ENCODE measurements at places on chromosomes 7 and 10.
A peak's percentile ranks its signal among the peaks of the same experiment; 100 is the strongest.

- DNase-seq: peak; percentile 54
Measured at GRCh38 chr10:63430091-63430998, 35.4 kb downstream of the JMJD1C start.

DNA sequence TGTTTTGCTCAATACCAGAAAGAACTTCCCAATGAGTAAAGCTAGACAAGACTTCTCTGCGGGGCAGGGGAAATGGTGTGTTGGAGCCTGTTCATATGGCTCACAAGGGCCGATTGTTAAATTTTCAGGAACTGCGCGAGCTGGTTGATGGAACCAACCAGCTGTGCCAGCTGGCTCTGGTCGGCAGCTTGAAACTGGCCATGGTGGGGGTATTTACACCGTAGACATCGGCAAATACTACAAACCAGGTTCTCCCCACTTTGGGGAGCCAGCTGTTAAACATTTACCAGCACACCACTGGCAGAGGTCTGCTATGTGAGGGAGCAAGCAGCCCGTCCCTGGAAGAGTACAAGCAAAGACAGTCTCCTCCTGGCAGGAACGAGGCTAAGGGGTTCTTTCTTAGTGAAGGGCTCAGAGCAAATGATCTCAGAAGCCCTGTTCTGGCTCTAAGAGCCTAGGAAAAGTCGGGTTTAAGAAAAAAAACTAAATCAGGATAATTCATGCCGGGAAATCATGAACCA, 8.8 kb upstream of the ZMIZ1 start:
- no peak for DNase-seq

DNA sequence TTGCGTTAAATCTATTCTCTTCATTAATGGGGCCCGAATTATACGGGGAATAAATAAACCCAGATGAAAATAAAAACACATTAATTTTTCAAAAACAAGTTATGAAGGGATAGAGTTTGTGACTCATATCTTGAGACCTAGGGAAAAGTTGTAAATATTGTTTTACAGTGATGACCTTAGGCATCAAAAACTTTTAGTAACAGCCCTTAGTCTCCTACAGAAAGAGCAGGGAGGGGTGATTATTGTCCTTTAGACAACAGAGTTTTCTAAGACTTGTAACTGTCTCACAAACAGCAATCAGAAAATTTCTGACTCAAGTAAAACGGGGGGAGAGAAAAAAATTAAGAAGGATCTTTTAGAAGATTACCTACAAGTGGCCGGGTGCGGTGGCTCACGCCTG, 102.7 kb downstream of the COL28A1 start:
- no peak for DNase-seq

GRCh38 chr10:5442065-5442989, 30.0 kb downstream of the NET1 start:
- peak; percentile 51 for DNase-seq

- peak; percentile 96 for DNase-seq
Measured at GRCh38 chr10:63713191-63714144, 192.3 kb downstream of the REEP3 start.

GRCh38 chr7:69596723-69597277, 1.5 kb upstream of the AUTS2 start:
- DNase-seq: no peak

DNA sequence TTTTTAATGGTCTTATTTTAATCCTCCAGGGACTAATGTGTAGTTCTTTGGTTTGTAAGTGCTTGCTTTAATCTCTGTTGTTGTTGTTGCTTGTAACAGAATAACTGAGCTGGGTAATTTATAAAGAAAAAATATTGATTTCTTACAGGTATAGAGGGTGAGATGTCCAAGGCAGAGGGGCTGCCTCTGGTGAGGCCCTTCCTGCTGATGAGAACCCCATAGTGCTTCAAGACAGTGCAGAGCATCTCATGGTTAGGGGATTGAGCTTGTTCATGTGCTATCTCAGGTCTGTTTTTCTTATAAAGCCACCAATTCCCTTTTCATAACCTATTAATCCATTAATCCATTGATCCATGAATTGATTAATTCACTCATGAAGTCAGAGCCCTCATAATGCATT, 516.3 kb upstream of the KCND2 start:
- no peak for DNase-seq

- DNase-seq: no peak
Measured at GRCh38 chr10:102634686-102635085, 9.6 kb upstream of the TRIM8 start.

DNA sequence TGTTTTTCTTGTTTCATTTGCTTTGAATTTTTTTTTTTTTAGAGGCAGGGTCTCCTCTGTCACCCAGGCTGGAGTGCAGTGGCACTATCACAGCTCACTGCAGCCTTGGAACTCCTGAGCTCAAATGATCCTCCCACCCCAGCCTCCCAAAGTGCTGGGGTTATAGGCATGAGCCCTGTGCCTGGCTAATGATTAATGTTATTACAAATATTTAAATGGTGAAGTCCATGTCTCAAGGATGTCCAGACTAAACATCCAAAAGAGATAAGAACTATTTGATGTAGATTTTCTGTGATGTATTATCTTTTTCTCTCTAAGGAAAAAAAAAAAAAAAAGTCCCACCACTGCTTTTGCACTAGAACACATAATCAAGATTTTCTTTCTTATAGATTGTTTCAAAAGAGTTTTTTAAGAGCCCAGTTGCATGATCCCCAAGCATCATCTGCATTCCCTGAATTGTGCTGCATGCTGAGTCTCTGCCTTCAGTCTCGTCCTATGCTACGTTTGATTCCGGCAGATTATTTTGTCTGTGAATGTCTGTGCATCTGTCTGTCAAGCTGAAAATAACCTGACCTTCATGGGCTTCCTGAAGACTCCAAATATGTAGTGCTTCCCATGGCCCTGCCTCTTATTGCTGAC, 33.4 kb downstream of the MACROH2A2 start:
- no peak for DNase-seq

GRCh38 chr7:129748356-129749109, 137.0 kb downstream of the NRF1 start:
- no peak for DNase-seq

- DNase-seq: no peak
Measured at GRCh38 chr10:70779511-70780369, 5.4 kb downstream of the TBATA start.

DNA sequence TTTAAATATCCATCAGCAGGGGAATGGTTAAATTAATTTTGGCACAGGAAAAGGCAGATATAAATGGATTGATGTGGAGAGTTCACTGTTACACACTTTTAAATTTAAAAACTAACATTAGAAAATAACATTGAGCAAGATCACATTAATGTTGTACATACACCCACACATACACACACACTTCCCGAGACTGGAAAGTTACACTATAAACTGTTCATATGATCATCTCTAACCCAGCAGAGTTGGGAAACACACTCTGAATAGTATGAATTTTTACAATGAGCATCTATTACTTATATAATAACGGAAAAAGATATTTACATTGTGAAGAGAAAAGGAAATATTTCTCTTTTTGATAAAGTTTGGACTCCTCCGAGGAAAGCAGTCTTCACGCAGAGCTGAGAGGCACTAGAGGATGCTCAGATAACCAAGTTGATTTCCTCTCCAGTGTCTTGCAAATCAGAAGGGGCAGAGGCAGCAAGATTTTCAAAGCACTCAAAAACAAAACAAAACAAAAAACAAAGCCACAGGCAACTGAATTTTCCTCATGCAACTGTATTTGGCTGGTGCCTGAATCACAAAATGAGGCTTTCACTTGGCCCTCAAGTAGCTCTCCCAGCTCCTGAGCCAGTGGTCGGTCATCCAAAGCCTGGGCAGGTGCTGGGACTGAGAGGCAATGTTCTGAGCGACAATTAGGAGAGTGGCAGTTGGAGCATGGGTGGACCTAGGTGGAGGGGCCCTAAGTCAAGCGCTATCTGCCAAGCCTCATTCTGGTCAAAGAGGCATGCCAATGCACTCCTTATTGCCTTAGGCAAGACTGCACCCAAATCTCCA, 10.5 kb upstream of the GATAD1 start:
- DNase-seq: no peak

- DNase-seq: peak; percentile 5
Measured at GRCh38 chr10:7481368-7481765, 70.5 kb upstream of the SFMBT2 start.

GRCh38 chr7:72223351-72223750, 188.8 kb downstream of the CALN1 start:
- no peak for DNase-seq

GRCh38 chr7:46537191-46537905, 616.3 kb upstream of the IGFBP3 start:
- DNase-seq: peak; percentile 28

DNA sequence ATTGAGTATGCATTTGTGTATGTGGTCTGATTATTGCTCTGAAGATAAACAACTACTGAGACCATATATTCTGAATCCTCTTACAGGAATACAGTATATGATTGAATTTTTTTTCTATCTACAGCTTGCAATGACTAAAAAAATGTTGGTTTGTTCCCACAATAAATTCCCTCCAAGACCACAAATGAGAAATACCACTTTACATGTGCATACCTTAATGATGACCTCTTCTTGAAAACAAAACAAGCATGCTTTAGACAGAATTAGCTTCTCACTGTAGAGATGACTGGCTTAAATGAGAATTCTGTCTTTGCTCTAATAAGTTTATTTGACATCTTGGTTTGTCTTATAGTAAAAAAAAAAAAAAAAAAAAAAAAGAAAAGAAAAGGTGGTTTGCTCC, 241.5 kb downstream of the PCDH15 start:
- DNase-seq: peak; percentile 40

DNA sequence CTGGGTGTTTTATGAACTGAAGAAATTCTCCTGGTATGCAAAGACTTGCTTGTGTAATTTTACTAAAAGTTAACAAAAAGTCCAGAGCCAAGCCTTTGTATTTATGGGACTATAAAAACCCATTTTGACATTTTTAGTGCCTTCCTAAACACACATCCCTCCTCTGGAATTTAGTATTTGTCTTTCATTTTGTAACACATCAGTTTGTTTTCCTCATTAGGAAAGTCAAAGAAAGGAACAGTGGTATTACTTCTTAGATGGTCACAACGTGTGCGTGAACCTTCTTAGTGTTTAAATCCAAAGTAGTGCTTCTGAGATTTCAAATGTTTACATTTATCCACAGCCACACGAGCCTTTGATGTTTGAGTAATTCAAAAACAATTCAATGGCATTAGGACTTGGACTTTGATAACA, 103.2 kb upstream of the TMEM106B start:
- DNase-seq: no peak

DNA sequence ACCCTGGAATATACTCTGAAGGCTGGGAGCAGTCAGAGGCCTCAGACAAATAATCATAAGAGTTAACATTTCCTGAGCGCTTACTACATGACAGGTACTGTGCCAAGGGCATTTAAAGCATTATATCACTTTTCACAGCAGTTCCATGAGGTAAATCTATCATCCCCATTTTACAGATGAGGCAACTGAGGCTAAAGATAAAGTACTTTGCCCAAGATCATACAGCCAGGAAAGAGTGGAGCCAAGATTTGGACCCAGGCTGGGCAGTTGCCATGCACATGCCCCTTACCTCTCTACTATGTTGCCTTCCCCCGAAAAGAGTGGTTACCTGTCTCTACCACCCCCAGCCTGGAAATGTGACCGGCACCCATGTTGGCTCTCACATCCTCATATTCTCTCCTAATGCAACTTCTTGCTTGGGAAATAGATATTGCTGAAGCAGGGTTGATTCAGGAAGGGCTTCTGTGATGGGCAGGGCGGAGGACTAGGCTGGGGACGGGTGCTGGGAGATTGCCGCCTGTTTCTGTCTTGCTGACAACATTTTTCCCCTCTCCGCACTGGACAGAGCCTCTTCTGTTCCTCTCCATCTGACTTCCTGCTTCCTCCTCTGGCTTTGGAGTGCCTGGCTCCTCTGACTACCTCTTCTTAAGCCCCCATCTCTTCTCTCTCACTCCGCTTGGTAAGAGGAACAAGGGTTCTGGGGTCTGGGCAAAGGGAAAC, 13.8 kb downstream of the SMO start:
- no peak for DNase-seq

GRCh38 chr7:36904802-36905201, 180.5 kb upstream of the AOAH start:
- no peak for DNase-seq

GRCh38 chr7:361680-362401, 71.9 kb downstream of the FOXL3 start:
- no peak for DNase-seq

GRCh38 chr10:69172241-69172982, 7.6 kb upstream of the SUPV3L1 start:
- no peak for DNase-seq

GRCh38 chr10:34018129-34018528, 683.7 kb upstream of the NRP1 start:
- DNase-seq: no peak

- DNase-seq: no peak
Measured at GRCh38 chr10:78455811-78456210, 422.1 kb downstream of the RPS24 start.

GRCh38 chr10:62047960-62048383, 146.5 kb downstream of the ARID5B start:
- DNase-seq: no peak
